ENCODE measurements at places on chromosomes 1 and 21. TPM values are rescaled to one million over a fixed set of nuclear protein-coding genes. Genes with fewer than 3 reads are reported as not detected.
A peak's percentile ranks its signal among the peaks of the same experiment; 100 is the strongest.

Gene LENEP
- polyA plus RNA-seq: 0.67 TPM

DNA sequence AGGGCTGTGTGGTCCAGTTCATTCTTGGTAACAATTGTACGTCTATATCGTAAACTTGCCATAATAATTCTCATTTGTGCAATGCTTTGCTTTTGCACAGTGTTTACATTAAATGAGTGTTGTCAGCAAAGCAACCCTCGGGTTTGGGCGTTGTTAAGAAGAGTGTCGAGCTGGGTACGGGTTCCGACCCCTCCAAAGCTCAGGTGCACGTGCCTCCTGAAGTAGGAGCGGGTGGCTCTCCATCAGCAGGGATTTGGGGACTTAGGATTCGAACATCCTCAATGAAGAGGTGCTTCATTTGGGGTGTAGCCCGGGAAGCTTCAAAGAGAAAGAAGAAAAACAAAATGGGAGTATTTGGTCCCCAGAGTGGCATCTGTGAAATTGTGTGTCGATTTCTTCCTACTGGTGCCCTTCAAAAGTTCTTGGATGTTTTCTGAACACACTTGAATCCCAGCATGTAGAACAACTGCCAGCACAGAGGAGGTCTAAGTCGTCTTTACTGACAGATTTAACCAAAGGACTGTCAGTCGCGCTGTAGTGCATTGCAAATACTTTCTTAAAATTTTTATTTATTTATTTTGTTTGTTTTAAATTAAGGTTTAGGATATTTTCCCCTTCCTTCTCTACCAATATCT is 1.1 kb downstream of the TRIM58 start:
- no peak for DNase-seq

DNA sequence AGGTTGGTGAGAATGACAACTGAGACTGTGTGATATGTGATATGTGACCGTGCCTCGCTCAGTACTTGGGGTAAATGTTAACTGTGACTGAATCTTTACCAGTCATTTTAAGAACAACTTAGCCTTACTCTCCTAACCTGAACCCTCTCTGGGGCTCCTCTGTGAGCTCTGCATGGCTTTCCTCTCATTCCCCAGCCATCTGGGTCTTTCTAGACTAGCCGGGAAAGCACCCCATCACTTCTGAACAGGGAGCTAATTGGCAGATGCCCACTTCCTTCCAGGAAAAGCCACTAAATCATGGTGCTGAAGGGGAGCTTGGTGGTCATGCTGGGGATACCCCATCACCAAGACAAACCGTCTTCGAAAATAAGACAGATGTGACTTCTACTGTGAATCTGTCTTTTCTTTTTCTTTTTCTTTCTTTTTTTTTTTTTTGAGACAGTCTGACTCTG is 16.5 kb upstream of the FOXO6 start:
- no peak for DNase-seq

GRCh38 chr1:68703921-68704354 is 207.1 kb upstream of the DEPDC1 start:
- DNase-seq: no peak

Gene HTR6
- not detected for polyA plus RNA-seq

Gene MCOLN3
- polyA plus RNA-seq: 2.2 TPM

GRCh38 chr21:27694667-27695066 is 727.8 kb upstream of the ADAMTS5 start:
- no peak for DNase-seq

DNA sequence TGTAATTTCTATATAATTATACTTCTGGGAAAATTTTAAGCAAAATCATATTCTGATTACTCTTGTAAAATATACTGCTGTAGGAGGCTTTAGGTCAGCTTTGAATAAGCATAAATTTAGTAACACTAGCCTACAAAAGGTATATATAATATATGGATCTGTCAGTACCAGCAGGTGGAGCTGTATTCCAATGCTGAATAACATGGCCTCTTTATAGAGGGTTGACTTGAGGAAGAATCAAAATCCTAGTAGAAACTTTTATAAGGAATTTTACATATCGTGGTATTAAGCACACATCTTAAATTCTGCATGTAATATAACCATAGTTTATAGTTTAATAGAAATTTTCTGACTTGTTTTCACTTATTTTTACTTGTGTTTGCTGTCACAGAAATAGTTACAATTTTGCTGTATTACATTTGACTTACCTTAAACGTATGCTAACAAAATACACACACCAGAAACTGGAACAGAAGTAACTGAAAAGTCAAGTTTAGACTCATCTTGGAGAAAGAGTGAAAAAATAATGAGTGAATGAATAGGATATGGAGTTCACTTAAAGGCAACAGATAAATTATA is 79.3 kb downstream of the HMCN1 start:
- DNase-seq: peak; percentile 24

Gene FHAD1
- 2.1 TPM for polyA plus RNA-seq

Gene ZBTB8A
- polyA plus RNA-seq: 10.5 TPM

Gene COL11A1
- 16.0 TPM for polyA plus RNA-seq
